ENCODE measurements at places on chromosomes 3 and 15.

DNA sequence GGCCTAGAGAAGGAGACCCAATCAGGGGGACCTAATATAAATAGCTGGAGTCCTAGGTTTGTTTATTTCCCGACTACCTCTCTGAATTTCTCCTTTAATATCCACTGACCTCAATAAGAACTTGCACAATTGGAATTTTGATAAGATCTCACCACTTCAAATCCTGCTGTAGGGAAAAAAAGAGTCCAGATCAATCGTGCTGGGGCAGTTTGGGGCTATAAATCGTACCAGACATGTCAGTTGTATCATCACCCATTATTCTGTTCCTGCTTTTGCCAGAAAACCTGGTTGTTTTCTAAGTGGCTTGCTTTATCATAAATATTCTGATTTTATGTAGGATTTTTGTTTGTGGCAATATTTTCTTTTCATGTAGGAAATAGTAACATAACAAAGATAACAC lies 281.3 kb downstream of the DIPK2A start:
- DNase-seq: no peak

- DNase-seq: no peak
These were observed 327.8 kb downstream of the RBMS3 start for GRCh38 chr3:29608414-29609327.

DNA sequence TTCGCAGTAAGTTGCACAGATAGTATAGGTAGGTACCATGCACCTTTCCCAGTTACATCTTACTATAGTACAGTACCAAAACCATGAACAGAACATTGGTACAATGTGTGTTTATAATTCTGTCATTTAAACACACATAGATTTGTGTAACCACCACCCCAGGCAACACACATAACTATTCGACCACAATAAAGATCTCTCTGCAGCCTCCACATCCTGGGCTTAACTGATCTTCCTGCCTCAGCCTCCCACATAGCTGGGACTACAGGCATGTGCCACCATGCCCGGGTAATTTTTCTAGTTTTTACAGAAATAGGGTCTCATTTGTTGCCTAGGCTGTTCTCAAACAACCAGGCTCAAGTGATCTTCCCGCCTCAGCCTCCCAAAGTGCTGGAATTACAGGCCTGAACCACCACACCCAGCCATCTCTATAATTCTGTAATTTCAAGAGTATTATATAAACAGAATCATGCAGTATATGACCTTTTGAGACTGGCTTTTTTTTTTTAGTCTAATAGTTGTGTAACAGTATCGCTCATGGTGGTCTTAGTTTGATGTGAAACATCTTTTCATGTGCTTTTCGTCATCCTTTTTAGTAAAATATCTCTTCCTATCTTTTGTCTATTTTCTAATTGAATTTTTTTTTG lies 13.3 kb upstream of the TMF1 start:
- no peak for DNase-seq

- no peak for DNase-seq
These were observed 11.5 kb downstream of the HGD start for GRCh38 chr3:120670576-120670975.

DNA sequence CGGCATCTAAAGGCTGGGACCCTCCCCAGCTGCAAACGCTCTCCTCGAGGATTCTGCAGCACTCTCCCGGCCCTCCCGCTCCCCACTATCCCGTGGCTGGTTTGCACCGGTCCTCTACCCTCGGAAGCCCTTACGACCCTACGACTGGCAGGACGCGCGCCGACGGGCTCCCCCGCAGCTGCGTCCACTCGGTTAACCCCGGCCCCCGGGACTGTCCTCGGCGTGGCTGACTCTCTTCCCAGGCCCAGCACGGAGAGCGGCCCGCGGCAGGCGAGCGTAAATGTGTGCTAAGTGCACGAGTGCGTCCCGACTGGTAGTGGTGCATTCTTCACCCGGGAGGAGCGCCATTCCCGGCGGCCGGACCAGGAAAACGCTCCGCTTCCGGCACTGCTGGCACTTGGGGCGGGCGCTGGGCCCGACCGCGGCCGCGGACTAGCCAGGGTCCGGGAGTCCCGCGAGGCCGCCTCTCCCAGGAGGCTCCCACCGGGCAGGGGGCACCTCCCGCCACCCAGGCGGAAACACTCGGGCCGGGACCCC lies 508 bp downstream of the GORASP1 start:
- DNase-seq: no peak

DNA sequence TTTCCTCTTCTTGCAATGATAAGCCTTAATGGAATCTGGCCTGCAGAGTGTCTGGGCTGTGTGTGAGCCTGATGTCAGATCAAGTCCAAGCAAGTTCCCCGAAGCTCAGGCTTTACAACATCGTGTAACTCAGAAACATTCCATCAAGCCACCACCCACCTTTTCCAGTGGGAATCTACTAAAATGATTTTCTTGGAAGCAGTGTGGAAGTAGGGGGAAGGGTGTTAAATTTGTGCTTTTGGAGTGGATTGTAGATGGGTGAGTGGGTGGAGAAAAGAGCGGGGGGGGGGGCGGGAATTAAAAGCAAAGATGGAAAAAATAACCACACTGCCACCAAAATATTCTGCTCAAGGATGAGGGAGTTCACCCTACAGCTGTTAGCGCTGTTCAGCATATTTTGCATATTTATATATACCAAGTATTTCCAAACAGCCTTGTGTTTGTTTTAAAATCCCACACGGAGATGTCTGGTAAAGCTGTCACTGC lies 53.6 kb downstream of the VGLL3 start:
- no peak for DNase-seq

DNA sequence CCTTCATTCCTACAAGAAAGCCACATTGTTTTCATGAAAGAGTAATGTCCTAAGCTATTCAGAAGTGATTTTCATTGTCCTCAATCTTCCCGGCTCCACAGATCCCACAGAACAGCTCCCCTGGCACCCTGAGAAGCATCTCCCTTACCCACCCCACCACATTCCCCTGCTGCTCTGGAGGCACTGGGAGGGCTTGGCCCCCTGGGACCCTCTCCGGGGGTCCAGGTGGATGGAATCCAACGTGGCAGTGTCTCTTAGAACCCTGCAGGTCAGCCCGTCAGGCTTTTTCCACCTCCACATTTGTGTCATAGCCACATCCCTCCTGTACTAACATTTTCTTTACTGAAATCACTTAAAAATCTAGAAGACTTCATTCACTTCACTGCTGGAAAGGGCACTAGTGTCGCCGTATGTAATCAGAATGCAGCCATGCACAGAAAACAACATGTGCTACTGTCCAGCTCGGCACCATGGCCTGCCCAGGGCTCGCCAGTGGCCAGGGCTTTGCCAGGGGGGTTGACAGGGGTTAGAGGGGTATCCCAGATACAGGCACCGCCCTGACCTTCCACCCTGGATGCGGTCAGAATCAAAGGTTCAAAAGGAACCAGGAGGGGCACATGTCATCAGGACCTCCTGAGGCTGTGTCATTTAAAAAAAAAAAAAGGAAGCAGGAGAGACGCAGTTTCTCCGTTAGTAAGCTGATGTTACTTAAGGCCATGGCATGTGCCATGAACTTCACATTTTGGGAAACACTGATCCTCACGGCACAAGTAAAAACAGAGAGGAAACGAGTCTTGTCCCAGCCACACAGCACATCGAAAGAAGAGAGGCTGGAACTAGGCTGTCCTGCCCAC lies 106.3 kb downstream of the LSM3 start:
- no peak for DNase-seq

- DNase-seq: no peak
These were observed 158.9 kb upstream of the CADPS start for GRCh38 chr3:63034101-63034500.

DNA sequence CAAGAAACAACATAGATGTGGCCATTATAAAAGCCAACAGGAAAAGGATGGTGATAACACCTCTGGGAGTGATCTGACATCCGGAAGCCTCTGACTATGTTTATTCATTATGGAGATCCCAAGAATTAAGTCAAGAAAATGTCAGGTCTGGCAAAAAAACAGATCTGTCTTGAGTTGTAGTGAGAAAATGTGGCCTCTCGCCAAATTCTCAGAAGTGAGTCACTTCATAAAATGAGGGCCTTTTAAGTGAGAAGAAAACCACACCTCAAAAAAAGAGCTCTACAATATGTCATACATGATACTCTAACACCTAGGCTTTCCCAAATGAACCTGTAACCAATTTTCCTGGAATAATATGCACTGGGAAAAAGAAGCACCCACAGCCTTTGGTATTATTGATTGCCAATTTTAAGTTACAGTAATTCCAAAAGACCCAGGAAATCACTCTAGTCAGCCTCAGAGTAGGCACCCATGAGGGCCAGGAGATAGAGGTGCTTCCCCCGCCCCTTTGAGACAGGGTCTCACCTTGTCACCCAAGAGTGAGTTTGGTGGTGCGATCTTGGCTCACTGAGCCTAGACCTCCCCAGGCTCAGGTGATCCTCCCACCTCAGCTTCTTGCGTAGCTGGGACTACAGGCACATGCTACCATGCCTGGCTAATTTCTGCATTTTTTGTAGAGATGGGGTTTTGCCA lies 38.0 kb downstream of the CCR3 start:
- peak; percentile 89 for DNase-seq

- DNase-seq: no peak
These were observed 127.3 kb upstream of the LINGO1 start for GRCh38 chr15:77759896-77760592.

DNA sequence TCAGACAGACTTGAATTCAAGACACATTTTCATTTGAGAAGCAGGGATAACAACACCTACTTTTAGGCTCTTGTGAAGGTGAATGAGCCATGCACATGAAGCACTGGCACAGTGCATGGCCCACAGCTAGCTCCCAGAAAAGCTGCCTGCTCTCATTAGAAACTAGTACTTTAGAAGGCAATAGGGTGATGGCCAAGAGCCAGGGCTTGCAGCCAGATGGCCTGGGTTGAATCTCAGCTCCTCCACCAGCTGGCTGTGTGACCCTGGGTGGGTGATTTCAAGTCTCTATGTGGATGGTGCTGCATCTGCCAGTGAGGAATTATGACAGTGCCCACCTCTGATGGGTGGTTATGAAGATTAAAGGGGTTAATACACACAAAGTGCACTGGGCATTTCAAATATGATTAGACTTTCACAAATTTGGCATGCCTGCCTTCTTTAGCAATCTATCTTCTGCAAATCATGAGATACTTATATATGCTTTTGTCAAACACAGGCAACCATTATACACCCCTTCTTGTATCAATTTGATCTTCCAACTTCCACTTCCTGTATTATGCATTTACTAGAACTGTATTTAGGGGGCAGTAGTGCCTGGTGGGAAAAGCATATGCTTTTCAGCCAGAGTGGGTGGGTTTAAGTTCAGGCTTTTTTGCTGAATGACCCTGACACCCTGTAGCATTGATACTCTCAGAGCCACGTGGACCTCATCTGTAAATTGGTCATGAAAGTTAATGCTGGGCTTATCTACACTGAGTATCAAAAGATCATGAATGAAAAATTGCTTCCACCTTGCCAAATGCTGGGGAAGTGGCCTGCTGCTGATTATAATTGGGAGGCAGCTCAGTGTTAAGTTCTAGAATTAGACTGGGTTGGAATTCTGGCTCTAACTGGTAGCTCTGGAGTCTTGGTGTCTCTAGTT lies 34.7 kb upstream of the RBP1 start:
- no peak for DNase-seq

- DNase-seq: no peak
These were observed 22.3 kb downstream of the MECOM start for GRCh38 chr3:169641167-169641566.

DNA sequence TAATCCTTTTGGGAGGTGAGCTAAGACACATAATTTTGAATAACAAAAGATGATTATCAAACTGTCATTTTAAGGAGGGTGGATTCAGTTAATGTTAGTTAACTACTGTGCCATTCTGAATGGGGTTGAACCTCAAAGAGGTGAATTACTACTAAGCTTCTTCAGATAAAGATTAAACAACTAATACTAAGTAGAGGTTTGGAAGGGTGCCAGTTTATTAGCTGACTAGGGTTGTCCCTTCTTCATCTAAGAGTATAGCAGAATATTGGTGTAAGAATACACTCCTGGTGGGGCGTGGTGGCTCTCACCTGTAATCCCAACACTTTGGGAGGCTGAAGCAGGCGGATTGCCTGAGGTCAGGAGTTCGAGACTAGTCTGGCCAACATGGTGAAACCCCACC lies 123.1 kb upstream of the LRRFIP2 start:
- no peak for DNase-seq

DNA sequence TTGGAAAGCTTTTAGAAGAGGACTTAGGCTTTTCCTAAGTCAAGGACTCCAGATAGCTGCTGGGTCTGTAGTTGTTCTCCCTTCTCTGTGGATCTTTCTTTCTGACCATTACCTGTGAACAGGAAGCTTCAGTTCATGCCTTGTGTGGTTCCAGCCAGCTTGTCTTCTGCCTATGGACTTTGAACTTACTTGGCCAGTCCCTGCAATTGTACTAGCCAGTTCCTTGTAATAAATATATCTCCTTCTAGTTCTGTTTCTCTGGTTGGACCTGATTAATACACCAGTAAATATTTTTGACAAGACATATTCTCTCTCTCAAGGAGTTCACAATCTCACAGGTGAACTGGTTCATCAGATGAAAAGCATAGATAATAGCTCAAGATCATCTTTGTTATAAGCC lies 341.3 kb upstream of the DPPA4 start:
- DNase-seq: no peak

DNA sequence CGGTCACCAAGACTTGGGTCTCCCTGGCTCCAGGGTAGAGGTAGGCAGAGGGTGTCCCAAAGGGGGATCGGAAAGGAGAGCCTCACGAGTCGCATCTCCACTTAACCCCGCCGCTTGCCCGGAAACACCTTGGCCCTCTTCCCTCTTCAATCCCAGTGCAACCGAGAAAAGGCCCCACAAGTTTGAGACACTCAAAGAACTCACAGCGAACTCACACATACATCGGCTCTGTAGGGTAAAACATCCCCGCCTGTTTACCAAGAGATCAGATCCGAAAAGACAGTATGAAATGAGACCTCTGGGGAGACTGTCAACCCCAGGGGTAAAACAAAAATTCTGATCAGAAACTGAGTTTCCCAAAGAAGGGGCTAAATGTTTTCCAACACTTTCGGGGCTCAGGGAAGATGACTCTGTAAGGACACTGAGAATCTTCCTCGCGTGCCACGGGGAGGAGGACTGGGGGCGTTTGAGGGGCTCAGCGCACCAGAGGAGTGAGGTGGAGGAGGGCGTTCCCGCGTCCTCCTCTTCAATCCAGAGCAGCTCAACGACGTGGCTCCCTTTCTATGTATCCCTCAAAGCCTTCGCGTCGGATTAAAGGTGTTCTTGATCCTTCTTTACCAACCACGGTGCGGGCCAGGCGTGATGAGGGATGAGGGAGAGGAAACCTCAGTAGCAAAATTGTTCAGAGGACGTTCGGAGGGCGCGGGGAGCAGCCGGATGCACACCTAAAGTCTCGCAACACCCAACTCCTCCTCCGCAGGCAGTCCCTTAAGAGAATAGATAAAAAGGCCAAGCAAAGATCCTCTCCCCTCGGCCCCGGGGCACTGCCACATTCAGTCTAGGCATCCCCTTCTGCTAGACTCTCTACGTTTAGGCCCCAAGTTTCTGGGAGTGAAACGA lies 3.7 kb downstream of the WNT5A start:
- no peak for DNase-seq

Measured in activated CD4-positive, alpha-beta T cell treated with anti-CD3 and anti-CD28 coated beads, Interleukin-2, amount 50 U/mL, for 16 hours (primary cell).